Fibroblast of mammary gland (primary cell): ENCODE measurements at places on chromosomes 2 and 18.
A peak's percentile ranks its signal among the peaks of the same experiment; 100 is the strongest.

GRCh38 chr2:157441072-157441454 lies 2.8 kb downstream of the CYTIP start:
- DNase-seq, result peak; percentile 43

GRCh38 chr2:232419245-232420072 lies 12.8 kb downstream of the ALPG start:
- no peak for DNase-seq

- no peak for DNase-seq
These were observed 137.0 kb downstream of the NCKAP5 start for GRCh38 chr2:133431289-133431688.

GRCh38 chr2:39159283-39159682 lies 38.4 kb upstream of the SOS1 start:
- no peak for DNase-seq

- no peak for DNase-seq
These were observed 153.0 kb upstream of the TWIST2 start for GRCh38 chr2:238694922-238695321.

GRCh38 chr2:199344012-199344411 lies 113.7 kb downstream of the SATB2 start:
- no peak for DNase-seq

DNA sequence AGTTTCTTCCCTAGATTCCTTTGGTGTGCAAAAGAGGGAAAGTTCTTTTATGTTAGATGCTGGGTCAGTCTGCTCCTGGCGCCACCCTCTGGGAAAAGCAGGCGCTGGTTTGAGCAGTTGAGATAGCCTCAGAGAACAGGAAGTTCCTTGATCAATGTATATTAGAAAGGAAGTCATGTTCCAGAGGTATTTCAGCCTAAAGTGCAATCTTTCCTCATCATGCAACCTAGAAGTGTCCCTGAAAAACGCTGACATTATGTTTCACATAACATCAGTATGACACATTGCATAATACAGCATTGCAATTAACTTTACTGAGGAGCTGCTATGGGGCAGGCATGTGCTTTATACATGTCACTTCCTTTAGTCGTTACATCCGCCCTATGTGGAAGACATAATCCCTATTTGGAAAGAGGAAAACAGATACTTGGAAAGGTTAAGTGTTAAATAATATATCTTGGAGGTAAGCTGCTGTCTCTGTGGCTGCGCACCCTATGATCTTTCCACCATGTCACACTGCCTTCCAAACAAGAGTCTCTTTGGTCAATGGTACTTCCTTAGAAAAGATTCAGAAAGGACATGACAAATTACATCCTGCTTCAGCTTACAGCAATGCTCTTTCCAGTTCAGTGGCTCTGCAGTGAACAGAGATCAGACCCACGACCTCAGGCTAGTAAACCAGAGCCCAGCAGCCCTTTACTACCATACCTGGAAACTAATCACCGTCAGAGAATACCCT lies 369.7 kb downstream of the RAD51AP2 start:
- peak; percentile 2 for DNase-seq

DNA sequence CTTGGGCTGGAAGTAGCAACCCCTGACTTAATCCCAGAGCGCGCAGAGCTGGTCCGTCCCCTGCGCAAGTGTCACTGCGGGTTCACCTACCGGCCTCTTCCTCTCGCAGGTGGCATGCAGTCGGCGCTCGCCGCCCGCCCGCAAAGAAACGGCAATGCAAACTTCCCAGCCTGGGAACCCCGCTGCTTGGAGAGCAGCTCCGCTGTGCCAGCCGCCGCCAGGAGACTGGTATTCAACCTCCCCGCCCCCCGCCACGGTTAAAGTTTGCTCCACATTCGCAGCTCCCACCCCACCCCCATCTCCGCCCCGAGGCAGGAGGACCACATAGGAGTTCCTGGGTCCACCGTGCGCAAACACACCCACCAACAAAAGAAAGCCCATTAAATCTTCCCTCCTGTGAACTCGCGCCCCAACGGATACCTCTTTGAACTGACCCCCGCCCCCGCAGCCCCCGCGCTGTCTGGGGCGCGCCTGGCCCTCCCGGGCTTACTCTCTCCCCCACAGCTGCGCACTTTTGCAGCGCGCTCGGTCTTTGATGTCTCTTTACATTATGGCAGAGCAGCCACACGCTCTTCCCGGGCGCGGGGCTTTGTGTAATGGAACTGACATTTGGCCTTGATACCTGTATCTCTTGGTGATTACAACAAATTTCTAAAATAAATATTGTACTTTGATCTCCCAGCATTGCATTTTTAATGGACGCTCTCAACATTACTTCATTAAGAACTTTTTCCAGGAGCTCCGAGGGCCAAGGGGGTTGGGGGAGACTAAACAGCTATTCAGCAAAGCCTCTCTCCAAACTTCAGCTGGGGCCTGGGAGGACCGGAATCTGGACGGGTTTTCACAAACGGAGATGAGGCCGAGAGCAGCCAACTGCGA lies 3.1 kb upstream of the SP5 start:
- no peak for DNase-seq

DNA sequence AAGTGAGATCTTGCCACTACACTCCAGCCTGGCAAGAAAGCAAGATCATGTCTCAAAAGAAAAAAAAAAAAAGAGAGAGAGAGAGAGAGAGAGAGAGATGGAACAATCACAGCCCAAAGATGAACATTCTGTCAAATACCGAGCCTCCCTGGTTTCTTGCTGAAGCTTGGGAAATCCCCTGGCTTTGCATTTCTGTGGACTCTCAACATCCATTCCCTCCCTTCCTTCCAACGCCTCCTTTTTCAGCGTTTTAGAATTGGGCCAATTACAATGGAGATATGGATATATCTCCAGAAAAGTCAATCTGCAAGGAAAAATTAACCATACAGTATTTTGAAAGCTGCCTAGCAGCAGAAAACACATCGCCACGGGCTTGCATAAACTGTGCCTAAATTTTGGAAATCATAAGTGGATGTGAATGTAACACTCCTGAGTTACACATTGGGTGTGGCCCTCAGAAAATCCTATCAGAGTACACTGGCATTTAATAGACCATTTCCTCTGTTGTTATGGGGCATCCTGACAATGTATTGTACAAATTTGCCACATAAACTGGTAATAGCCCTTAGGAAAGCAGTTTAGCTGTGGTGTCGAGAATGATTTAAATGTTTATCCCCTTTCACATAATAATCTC lies 67.2 kb upstream of the PHLPP1 start:
- DNase-seq, result no peak

DNA sequence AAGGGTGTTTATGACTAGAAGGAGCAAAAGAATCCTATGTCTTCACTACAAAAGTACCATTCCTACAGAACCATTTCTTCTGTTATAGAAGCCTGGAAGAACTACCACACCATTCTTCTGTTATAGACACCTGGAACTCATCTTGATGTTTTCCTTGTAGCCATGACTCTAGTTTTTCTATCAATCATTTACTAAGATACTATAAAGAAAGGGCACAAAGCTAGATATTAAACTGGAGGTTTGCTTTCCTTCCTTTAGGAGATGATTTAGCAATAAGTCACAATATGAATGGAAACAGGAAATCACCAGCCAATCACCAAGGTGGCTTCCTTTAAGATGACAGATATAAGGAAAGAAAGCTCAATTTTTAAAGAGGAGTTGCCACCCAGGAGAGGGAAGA lies 100.3 kb upstream of the NEUROD1 start:
- DNase-seq, result no peak

DNA sequence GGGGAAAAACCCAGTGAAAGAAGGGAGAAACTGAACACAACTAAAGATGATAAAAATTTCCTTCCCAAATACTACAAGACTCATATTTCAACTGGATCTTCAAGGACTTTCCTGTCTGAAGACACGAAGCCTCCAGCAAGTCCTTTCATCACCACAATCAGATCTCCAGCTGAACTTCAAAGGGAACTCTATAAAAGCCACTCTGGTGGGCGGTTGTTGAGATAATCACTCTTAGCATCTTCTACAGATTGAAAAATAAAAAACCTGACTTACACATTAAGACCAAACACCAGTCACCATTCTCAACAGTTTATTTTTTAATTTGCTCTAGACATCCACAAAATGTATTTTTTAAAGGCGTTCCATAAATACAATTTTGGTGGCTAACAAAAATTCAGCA lies 4.4 kb downstream of the REV1 start:
- no peak for DNase-seq

DNA sequence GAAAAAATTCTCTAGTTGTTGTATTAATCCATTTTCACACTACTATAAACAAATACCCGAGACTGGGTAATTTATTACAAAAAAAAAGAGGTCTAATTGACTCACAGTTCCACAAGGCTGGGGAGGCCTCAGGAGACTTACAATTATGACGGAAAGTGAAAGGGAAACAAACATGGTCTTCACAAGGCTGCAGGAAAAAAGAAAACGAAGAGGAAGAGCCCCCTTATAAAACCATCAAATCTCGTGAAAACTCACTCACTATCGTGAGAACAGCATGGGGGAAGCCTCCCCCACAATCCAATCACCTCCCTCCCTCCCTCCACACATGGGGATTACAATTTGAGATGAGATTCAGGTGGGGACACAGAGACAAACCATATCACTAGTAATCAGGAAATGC lies 61.7 kb upstream of the SPTBN1 start:
- peak; percentile 53 for DNase-seq

- no peak for DNase-seq
These were observed 61.0 kb downstream of the EIPR1 start for GRCh38 chr2:3316456-3317276.

GRCh38 chr2:46200861-46201605 lies 96.2 kb upstream of the EPAS1 start:
- DNase-seq, result no peak

DNA sequence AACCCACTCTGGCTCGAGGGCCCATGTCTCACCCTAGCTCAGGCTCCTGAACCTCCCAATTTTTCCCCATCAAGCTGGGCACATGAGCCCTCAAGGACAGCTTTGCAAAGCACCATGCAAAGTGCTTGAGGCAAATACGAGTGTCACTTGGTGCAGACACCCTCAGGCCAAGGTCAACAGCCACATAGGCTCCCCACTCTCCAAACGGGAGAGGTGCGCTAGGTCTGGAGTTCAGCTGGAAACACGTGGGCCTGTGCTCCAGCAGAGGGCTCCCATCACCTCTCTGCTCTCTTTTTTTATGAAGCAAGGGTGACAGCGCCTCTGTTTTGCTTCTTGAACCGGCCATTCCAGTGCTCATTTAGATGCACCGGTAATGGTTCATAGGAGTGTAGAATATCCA lies 11.9 kb upstream of the ARHGAP25 start:
- DNase-seq, result no peak

DNA sequence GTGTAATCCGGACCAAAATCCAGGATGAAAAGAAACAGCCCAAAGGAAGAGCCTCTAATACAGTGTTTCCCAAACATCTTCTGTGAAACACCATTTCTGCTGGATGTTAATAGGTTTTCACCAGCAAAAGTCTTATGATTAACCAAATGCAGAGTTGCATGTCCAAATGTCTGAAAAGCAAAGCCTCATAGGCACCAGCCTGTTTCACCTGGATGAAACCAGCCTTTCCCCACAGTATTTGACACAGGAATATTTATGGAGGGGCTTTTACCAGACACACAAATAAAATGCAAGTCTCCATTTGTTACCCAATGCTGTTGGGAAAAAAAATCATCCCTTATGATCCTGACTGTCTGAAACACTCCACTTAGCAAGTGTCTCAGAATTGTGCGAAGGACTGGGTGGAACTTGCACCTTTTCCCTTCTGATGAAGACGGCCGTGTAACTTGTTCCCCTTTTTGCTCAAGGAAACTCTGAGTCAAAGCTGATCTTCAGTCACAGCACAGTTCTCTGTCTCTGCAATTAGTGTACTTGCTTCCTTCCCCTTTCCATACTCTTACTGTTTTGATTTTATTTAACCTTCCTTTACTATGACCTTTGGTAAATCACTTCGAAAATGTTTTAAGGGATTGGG lies 70.3 kb upstream of the IL1R2 start:
- no peak for DNase-seq

GRCh38 chr18:42414756-42415454 lies 459.9 kb downstream of the PIK3C3 start:
- peak; percentile 72 for DNase-seq

GRCh38 chr2:65731476-65731875 lies 299.1 kb upstream of the SPRED2 start:
- no peak for DNase-seq

GRCh38 chr2:97740590-97741182 lies 27.3 kb downstream of the ZAP70 start:
- peak; percentile 52 for DNase-seq

- DNase-seq, result peak; percentile 25
These were observed 74.2 kb upstream of the ST6GAL2 start for GRCh38 chr2:106959975-106960682.

GRCh38 chr2:71154798-71155197 lies 24.4 kb downstream of the MPHOSPH10 start:
- no peak for DNase-seq
